ENCODE measurements at places on chromosomes 13 and 19.

- DNase-seq: no peak
Measured at GRCh38 chr19:4338441-4339355, at the start of gene STAP2. Gene STAP2, minus strand, starts transcription at chr19:4338827. Its CDS starts 74 bp downstream, at chr19:4338753.

GRCh38 chr13:44417446-44417845 lies 43.8 kb downstream of the SERP2 start:
- DNase-seq: no peak

- no peak for DNase-seq
Measured at GRCh38 chr19:42409477-42409876, 17.7 kb downstream of the LIPE start.

- DNase-seq: no peak
Measured at GRCh38 chr13:109336730-109337129, 449.7 kb downstream of the IRS2 start.

DNA sequence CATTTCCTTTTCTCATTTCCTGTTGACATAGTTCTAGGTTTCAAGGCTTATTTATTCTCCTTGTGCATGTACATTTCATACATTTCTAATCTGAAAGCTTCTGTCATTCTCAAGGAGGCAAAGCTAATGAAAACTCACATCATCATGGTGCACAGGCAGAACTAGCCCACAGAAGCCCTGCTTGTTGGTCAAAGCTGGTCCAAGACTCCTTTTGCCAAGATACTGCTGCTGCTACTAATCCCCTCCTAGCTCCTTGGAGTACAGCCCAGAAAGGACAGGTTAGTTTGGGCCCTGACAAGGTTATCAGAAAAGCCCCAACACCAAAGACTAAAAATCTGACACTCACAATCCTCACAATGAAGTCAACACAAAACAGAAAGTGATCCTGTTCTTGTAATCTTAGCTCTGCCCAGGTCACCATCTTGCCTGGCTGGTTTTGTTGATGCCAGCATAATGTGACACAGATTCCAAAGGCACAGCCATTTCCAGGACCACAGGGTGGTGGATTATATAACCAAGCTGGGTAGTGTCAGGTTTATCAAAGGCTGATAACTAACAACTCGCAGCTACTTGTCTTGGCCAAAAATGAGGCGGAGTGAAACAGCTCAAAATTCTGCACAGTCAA lies 417.4 kb downstream of the NDFIP2 start:
- DNase-seq: no peak

DNA sequence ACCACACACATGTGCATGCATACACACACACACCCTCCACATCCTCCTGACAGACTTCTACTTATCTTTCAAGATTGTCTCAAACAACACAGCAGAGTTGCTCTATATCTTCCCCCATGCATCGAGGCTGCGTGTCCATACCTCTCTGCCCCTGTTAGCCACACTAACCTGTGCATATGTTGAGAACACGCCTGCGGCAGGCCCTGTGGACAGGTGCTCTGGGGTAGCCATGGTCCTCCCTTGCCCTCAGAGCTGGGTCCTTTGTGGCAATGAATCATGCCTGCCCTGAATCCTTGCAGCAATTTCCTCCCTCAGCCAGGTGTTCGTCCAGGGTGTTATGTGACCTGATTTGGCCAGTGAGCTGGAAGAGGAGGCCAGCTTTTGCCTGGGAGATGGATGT lies 213.3 kb downstream of the KATNAL1 start:
- DNase-seq: no peak

GRCh38 chr19:42345191-42345812 lies 19.9 kb downstream of the MEGF8 start:
- no peak for DNase-seq

DNA sequence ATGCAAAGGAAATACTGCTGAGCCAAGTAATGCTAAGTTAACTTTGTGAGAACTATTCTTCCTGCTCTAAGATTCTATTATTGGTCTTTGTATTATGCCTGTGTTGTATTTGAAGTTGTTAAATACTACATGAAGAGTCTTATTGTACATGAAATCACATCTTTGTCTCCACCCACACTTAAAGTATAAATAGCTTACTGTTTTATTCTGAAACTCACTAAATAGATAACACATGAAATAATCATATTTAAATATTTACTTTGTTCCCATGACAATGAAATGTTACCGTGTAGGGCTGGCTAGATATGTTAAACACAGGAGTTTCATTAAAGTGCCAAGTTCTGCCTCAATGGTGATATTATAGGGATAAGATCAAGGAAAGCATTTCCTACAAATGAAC lies 562.1 kb upstream of the ATXN8OS start:
- DNase-seq: no peak

- DNase-seq: peak; percentile 67
Measured at GRCh38 chr19:12983542-12984142, 11.6 kb upstream of the NFIX start.

DNA sequence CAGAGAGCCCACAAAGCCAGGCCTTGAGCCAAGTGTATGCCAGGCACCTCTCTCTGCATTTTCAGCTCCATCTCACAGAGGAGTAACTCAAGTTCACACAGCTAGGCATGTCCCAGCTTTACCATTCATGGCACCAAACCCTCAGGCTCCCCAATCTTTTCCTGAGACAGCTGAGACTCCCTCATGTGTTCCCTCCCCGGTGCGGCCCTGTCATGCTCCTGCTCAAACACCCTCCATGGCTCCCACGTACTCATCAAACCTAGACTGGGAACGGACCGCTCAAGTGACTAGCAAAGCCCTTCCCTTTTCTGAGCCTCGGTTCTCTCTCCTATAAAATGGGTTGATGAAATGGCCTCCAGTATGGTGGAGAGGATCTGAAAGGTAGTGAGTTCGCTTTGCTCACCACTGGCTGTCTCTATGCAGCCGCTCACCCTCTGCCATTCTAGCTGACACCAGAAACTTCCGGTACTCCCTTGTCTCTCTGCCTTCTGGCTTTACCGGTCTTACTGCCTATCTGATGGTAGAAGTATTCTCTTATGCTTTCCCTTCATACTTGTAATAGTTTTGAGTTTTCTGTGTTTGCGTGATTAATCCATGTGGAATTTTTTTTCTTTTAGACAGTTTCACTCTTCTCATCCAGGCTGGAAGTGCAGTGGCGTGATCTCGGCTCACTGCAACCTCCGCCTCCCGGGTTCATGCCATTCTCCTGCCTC lies 7.8 kb upstream of the SLC44A2 start:
- DNase-seq: no peak

- no peak for DNase-seq
Measured at GRCh38 chr19:15381429-15381828, 1.8 kb upstream of the AKAP8 start.

GRCh38 chr13:78160793-78161192 lies 242.2 kb upstream of the EDNRB start:
- no peak for DNase-seq

GRCh38 chr13:96000069-96000468 lies 53.1 kb downstream of the UGGT2 start:
- DNase-seq: no peak

- no peak for DNase-seq
Measured at GRCh38 chr13:113792886-113793717, 34.1 kb downstream of the TMEM255B start.

GRCh38 chr13:36344886-36345437 lies 1.2 kb downstream of the SPART start:
- DNase-seq: no peak

GRCh38 chr13:33745370-33746324 lies 72.3 kb upstream of the RFC3 start:
- DNase-seq: no peak

GRCh38 chr13:37134411-37135041 lies 29.1 kb upstream of the CSNK1A1L start:
- no peak for DNase-seq

- no peak for DNase-seq
Measured at GRCh38 chr13:83992566-83993358, 110.5 kb upstream of the SLITRK1 start.

- no peak for DNase-seq
Measured at GRCh38 chr19:18098891-18099622, 1.5 kb downstream of the MAST3 start.

- DNase-seq: no peak
Measured at GRCh38 chr19:17246681-17247425, 1.1 kb upstream of the NR2F6 start.

- DNase-seq: no peak
Measured at GRCh38 chr13:72617951-72618350, 109.5 kb downstream of the MZT1 start.

DNA sequence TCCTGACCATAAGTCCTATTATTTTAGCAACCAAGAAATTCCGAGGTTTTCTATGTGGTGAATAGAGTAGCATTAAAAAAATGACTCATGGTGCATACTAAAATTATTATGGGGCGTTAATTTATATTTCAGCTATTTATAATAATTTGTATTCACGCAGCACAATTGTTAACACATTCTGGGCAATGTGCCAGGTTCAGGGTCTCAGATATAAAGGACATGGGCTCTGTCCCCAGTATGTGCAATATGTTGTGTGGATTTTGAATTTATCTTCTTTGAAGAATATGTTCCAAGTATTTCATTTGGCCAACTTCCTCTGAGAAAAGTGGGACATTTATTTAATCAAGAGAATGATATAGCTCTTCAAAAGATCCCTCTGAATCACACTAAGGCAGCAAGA lies 1434.7 kb upstream of the PRR20A start:
- no peak for DNase-seq

DNA sequence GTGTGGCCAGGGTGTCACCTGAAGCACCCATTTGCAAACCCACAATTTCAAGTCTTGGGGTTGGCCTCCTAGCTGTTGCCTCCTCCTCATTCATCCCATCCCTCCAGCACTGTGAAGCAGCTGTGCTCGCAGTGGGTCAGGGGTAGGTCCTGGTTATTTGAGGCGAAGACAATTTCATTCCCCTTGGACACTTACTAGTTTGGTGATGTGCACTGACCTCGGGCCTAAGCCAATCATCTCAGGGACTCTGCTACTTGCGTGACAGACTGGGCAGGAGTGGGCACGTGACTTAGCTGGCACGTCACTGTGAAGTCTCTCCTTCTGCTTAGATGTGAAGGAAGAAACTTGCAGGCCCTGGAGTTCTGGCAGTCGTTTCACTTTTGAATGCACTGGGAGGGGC lies 3.5 kb upstream of the ATP11A start:
- DNase-seq: no peak

DNA sequence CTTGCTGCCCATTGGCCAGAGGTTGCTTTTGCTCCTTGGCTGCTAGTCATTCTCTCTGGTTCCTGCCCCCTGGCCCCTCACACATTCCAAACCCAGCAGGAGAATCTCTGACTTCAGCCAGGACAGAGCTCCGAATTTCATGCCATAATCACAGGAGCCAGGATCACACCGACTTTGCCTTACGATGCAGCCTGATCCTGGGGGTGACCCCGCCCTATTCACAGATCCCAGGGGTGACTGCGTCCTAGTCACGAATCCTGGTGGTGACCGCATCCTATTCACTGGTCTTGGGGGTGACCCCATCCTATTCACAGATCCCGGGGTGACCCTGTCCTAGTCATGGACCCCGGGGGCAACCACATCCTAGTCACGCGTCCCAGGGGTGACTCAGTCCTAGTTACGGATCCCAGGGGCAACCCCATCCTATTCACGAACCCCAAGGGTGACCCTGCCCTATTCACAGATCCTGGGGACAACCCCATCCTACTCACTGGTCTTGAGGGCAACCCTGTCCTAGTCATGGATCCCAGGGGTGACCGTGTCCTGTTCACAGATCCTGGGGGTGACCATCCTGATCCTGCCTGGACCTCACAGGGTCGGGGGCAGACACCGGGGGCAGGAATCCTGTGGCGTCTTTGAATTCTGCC lies 7.4 kb upstream of the TEX29 start:
- no peak for DNase-seq

DNA sequence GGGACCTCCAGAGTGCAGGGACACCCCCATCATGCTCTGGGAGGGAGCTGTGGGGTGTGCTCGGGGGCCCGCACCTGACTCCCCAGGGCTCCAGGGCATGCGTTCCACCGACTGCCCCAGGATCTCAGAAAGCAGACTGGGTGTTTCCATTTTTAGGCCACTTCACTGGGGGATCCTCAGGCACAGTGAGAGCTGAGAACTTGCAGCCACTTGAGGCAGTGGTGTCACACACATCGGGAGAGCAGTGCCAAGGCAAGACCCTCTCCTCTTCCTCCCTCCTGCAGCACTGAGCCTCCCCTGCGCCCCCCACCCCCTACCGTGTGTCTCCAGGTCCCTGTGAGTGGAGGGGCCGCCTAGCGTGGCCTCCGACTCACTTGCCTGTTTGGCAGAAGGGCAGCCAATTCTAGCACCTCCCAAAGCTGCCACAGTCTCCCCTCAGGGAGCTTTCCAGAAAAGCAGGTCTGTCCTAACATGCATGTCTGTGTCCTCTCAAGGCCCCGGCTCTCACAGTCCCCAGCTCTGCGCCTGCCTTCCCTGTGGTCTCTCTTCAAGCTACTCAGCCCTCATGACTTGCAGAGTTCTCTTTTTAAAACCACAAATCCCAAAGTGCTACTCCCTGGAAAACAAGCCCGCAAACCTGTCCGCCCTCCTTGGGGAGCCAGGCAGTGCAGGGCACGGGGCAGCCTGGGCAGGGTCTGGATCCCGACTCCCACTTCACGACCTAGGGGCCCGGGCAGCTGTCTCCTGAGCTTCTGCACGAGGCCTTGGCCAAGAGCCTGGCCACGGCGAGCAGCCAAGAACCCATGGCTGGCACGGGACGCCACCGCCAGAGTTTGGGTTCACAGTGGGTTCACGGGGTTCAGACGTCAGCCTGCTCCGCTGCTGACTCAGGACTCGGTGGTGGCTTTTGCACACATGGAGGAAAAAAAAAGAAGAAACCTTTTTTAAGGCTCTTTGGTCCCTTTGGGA lies 94.1 kb downstream of the STK24 start:
- no peak for DNase-seq

DNA sequence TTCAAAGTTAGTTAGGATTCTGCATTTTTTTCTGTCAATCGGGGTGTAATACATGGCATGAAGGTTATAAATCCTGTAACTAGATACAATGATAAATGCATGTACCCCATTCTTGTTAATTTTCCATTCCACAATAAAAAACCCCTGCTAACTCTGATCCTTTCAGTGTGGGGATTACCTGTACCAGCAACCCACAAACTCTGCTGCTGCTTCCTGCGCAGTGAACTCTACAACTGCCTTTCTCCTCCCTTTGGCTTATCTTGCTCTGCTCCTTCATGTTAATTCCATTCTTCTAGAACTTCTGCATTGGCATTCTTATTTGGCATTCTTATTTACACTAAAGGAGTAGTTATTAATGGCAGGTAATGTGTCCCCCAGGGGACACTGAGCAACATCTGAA lies 273.1 kb downstream of the KLF12 start:
- DNase-seq: no peak

All from stimulated activated CD4-positive, alpha-beta T cell treated with anti-CD3 and anti-CD28 coated beads, TNF-alpha, amount 100 ng/mL, for 4 hours (primary cell).